Stimulated activated CD4-positive, alpha-beta T cell treated with anti-CD3 and anti-CD28 coated beads, Interleukin-1b, Interleukin-23, amount 100 ng/mL, for 1 hour (primary cell): ENCODE measurements at places on chromosomes 11 and 22.

DNA sequence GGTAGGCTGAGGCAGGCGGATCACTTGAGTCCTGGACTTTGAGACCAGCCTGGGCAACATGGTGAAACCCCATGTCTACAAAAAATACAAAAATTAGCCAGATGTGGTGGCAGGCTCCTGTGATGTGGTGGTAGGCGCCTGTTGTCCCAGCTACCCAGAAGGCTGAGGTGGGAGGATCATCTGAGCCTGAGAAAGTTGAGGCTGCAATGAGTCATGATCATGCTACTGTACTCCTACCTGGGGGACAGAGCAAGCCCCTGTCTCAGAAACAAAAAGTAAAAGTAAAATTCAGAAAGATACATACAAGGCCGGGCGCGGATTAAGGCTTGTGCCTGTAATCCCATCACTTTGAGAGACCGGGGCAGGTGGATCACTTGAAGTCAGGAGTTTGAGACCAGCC, 6.3 kb downstream of the LDHAL6A start:
- no peak for DNase-seq

- DNase-seq = no peak
These were observed 617 bp downstream of the CSKMT start for GRCh38 chr11:62665599-62666258.

- no peak for DNase-seq
These were observed 9.8 kb upstream of the CECR2 start for GRCh38 chr22:17359501-17359900.

GRCh38 chr11:67453816-67454732, 1.1 kb upstream of the CABP4 start:
- no peak for DNase-seq

- no peak for DNase-seq
These were observed 1290.1 kb downstream of the TBC1D22A start for GRCh38 chr22:48052621-48052890.

GRCh38 chr11:65616575-65617001, 1.0 kb downstream of the PCNX3 start:
- DNase-seq = no peak
